ENCODE measurements at places on chromosomes 3 and 15. TPM values are rescaled to one million over a fixed set of nuclear protein-coding genes. Genes with fewer than 3 reads are reported as not detected.

Gene PIERCE2
- total RNA-seq, result 9.9 TPM

Gene ACP3
- 0.59 TPM for total RNA-seq

Gene SGO1
- 26.0 TPM for total RNA-seq

Gene HRH1
- total RNA-seq, result 22.6 TPM

Gene SLC9C1
- total RNA-seq, result not detected

Gene PIGB
- 21.0 TPM for total RNA-seq

Gene TGM5
- total RNA-seq, result not detected

Gene COLQ
- 0.48 TPM for total RNA-seq

Gene NTRK3
- total RNA-seq, result 1.3 TPM

Gene GOLGA6A
- total RNA-seq, result not detected

Gene NUDT16
- total RNA-seq, result 14.2 TPM

Gene KCNMB2
- total RNA-seq, result 27.4 TPM

Gene TRH
- total RNA-seq, result not detected

Gene SH2D7
- total RNA-seq, result not detected

Gene PLSCR2
- not detected for total RNA-seq

Gene SSUH2
- total RNA-seq, result 1.5 TPM

Gene RAD18
- total RNA-seq, result 22.0 TPM

Gene FES
- 4.7 TPM for total RNA-seq

Gene HESX1
- total RNA-seq, result 1.9 TPM
